ENCODE measurements at places on chromosomes 12 and 14. TPM values are rescaled to one million over a fixed set of nuclear protein-coding genes. Genes with fewer than 3 reads are reported as not detected.

The RNASE4 gene
- 1.1 TPM for total RNA-seq

The RPS6KA5 gene
- 4.6 TPM for total RNA-seq

The TMEM119 gene
- not detected for total RNA-seq

The CCDC88C gene
- total RNA-seq: 71.3 TPM

The KLRG1 gene
- 2.1 TPM for total RNA-seq

DNA sequence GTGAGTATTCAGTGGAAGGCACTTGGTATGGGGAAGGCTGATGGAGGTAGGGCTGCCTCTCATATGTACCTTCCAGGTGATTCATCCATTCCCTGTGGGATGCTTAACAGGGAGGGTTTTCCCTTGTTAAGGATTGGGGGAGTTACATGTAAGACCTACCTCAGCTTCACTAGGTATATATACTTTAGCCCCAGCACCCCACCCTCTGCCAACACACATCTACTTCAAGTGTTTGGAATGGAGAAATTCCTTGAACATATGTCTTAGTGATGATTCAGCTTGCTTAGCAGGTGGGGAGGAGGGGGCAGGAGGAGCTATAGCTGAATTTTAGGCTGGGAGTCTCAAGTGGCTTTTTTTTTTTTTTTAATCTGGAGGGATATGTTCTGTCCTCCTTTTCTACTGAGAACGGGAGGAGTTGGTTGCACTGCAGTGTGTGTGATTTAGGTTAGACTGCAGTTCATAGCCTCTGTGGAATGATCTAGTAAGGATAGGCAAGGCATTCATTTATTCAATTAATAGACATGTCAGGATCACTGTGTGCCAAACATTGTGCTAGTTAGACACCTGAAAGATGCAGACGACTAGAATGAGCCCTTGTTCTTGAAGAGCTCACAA lies 1.7 kb downstream of the PIP4K2C start:
- DNase-seq: no peak

DNA sequence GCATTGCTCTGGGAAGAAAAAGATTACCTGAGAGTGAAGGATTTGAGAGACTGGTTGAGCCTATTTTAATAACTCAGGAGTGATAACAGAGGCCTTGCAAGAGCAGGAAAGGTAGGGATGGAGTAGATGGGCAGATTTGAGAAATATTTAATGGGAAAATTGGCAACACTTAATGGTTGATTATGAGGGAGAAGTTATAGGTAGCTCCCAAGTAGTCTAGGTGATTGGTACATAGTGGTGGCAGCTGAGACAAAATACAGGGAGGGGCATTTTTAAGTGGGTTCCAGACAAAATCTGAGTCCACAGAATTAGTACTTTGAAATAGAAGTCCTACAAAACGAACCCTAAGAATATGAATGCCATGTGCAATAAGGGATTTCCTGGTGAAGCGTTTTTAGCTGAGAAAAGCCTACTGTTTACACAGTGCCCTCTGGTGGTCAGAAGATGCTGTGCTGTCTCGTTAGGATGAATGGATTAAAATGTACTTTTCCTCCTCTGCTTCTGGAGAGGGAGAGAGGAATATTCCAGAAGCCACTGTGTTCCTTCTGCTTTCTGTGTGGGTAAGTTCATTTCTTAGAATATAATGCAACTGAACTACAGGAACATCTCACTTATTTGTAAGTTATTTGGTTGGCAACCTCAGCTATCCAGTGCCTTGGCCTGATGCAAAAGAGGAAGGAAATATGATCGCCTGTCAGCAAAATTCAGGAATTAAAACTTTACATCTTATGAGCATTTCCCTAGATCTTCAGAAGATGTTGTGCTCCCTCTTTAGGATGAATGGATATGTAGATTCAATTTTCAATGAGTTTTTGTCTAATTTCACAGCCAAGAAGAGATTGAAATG lies 6.5 kb downstream of the ZBTB1 start:
- no peak for DNase-seq

- DNase-seq: no peak
Observed at GRCh38 chr14:32200368-32201192, 1.3 kb upstream of the RNU6-7 start.

GRCh38 chr12:65984227-65984479 lies 146.4 kb downstream of the LLPH start:
- DNase-seq: no peak

GRCh38 chr12:129185855-129186254 lies 332.6 kb downstream of the GLT1D1 start:
- DNase-seq: no peak

- DNase-seq: no peak
Observed at GRCh38 chr12:132489602-132490266, at the start of gene FBRSL1. TSS of gene FBRSL1 (plus strand) at chr12:132490151.

- DNase-seq: no peak
Observed at GRCh38 chr12:5964913-5965900, 20.1 kb upstream of the ANO2 start.

GRCh38 chr12:94725375-94726168 lies 75.2 kb upstream of the TMCC3 start:
- DNase-seq: no peak

- no peak for DNase-seq
Observed at GRCh38 chr12:114450515-114451300, 44.8 kb upstream of the TBX5 start.

GRCh38 chr14:84037593-84037992 lies 1492.4 kb upstream of the FLRT2 start:
- DNase-seq: no peak

DNA sequence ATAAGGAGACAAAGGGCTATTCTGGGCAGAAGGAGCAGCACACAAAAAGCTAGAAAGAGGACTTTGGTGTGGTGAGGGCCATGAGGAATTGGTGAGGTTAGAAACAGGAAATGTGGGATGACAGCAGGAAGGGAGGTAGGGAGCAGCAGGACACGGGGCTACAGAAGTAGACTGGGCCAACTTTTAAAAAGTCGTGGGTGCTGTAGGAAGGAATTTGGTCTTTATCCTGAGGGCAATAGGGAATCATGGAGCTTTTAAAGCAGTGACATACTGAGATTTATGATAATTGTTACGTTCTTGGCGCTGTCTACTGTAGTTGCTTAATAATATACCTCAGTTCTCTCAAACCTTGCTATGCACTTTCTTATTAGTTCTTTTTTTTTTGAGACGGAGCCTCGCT lies 8.2 kb upstream of the CHURC1 start:
- DNase-seq: no peak

- no peak for DNase-seq
Observed at GRCh38 chr12:90896821-90897220, 58.2 kb downstream of the CCER1 start.

GRCh38 chr12:133081159-133081780 lies 547 bp downstream of the ZNF140 start:
- DNase-seq: no peak
